H9 (cell line): ENCODE measurements at places on chromosomes 7 and 10. TPM values are rescaled to one million over a fixed set of nuclear protein-coding genes. Genes with fewer than 3 reads are reported as not detected.

PRLHR gene
- total RNA-seq = not detected in 2 replicates

FGF8 gene
- 14.3 and 20.2 TPM in 2 replicates for total RNA-seq

CRHR2 gene
- total RNA-seq = 0.07 and 0.13 TPM in 2 replicates

NKX1-2 gene
- 14.9 and 15.3 TPM in 2 replicates for total RNA-seq

ALOX5 gene
- total RNA-seq = 3.2 and 3.7 TPM in 2 replicates

OR2A12 gene
- total RNA-seq = not detected in 2 replicates

PRRT4 gene
- total RNA-seq = 0.15 and 0.24 TPM in 2 replicates

DRGX gene
- not detected in 2 replicates for total RNA-seq

CHRM2 gene
- not detected in 2 replicates for total RNA-seq

DNA sequence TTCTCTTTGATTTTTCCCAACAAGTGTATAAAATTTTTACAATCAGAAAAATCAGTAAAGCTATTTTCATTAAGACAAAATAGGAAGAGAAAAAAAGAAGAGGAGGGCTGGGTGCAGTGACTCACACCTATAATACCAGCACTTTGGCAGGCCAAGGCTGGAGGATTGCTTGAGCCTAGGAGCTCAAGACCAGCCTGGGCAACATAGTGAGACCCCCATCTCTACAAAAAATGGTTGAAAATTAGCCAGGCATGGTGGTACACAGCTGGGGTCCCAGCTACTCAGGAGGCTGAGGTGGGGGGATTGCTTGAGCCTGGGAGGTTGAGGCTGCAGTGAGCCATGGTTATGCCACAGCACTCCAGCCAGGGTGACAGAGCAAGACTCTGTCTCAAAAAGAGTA is 172.3 kb downstream of the AKR1D1 start:
- DNase-seq = no peak

DNA sequence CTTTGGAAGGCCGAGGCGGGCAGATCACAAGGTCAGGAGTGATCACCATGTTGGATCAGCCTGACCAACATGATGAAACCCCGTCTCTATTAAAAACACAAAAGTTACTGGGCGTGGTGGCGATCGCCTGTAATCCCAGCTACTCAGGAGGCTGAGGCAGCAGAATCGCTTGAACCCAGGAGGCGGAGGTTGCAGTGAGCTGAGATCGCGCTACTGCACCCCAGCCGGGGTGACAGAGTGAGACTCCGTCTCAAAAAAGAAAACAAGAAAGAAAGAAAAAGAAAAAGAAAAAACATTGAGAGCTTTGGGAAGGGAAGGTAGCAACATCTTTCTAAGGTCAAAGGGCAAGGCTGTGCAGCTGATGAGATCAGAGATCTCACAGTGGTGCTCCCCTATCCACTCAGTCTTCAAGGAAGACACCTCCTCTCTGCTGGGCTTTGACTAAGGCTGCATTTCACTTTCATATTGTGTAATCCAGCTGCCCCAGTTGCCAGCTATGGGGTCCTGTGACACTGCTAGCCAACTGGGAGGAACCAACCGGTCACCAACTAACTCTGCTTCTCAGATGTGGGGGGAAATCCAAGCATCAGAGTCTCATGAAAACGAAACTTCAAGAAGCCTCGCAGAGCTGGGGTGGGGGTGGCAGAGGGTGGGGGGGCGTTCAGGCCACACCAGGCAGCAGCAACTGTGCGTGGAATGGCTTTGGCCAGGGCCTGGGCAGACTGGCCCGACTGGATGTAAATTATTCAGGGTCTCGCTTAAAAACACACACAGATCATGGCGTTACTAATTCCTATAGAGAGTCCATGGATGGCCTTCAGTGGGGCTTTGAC is 1.5 kb downstream of the IL15RA start:
- DNase-seq = no peak

DNA sequence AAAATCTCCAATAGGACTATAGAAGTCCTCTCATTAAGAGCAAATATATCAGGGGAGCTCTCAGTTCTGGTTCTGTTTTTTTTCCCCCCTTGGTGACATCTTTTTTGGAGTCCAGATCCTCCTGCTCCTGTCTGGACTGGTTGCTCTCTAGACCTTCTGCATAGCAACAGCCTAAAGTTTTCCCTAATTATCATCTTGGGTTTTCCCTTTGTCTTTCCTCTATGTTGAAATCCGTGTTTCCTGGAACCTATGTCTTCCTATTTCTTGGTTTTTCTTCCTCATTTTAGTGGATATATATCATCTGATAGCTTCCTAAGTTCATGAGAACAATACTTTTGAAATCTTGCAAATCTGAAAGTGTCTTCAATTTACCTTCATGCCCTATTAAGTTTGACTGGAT is 29.7 kb upstream of the MTERF1 start:
- DNase-seq = no peak

- no peak for DNase-seq
Measured at GRCh38 chr7:47394216-47394615, 187.7 kb downstream of the TNS3 start.

DNA sequence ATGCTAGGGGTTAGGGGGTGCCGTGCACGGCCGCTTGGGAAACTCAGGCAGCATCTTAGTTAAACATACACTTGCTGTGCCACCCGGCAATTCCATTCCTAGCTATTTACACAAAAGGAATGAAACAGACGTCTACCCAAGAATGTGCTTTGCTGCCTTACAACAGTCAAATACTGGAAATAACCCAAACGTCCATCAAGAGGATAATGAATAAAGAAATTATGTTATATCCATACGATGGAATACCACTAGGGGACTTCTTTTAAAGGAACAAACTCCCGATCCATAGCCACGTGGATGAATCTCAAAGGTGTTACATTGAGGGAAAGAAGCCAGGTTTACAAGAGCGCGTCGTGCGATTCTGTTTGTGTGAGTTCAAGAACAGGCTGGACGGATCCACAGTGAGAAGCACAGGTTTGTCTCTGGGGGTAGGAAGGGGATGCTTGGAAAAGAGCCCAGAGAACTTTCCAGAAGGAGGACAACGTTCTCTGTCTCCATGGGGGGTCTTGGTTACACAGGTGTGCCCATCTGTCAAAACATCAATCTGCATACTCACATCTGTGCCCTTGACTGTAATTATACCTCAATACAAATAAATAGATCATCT is 41.8 kb downstream of the STK32C start:
- DNase-seq = no peak

- DNase-seq = no peak
Measured at GRCh38 chr7:139853506-139854123, 24.6 kb downstream of the TBXAS1 start.

- no peak for DNase-seq
Measured at GRCh38 chr7:35359423-35359822, 105.5 kb upstream of the TBX20 start.

- no peak for DNase-seq
Measured at GRCh38 chr10:71035511-71036296, 147.3 kb upstream of the PCBD1 start.

DNA sequence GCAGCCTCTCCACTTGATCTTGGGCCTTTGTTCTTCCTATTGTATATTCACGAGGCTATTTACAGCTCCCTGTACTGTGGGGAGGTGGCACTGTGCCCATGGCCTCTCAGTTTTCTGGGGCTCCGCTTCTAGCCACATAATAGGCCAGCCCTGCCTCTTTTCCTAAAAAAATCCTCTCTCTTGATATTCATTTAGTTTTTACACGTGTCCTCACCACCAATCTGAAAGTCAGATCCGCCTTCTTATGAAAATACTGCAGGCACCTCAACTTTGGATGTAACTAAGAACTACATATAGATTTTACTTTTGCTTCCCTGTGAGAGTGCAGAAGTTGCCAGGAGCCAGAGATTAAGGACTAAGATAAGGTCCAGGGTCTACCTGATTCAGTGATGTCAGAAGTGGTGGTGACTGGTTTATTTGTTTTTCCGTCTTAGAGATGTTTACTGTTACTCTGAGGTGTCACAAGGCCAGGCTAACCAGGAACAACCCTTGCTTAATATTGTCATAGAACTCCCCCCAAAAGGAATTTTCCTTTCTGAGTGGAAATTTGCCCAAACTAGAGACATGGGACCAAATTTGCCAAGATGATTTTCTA is 7.8 kb downstream of the BAMBI start:
- DNase-seq = no peak

- DNase-seq = no peak
Measured at GRCh38 chr7:122248472-122248871, 56.1 kb downstream of the FEZF1 start.

GRCh38 chr10:132693676-132694075 is 92.3 kb downstream of the NKX6-2 start:
- no peak for DNase-seq

- no peak for DNase-seq
Measured at GRCh38 chr7:148615085-148615730, 24.6 kb downstream of the C7orf33 start.

DNA sequence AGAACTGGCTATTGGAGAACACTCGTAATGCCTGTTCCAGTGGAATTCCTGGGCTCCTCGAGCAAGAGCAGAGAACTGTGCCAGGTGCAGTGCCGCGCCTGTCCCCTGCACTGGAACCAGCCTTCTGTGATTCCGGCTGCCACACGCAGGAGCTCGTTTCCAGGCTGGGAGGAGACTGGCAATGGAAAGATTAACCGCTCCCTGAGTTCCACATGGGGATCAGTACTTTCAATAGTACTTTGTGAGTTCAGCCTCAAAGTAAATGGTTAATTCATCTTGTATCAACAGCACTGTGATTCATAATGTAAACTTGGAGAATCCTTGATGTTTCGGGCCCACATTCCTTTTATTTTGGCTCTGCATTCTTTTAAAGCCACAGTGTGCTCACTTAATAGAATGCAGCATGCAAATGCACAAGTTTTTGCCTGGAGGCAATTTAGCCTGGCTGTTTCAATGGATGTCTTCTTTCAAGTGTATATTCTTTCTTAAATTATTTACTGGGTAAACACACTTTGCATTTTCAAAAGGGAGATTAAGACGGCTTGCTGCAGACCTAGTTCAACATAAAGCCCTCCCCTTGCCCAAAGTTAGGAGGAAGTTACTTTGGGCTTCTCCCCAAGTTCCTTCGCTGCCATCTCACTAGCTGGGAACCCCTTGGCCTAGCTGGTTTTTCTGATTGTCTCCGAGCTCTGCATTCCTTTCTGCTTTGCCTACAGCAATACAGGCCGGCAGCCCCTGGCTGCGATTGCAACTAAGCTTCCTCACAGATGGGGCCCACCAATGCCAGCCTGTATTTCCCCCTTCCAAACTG is 138.1 kb upstream of the TCF7L2 start:
- DNase-seq = peak; percentile 85

DNA sequence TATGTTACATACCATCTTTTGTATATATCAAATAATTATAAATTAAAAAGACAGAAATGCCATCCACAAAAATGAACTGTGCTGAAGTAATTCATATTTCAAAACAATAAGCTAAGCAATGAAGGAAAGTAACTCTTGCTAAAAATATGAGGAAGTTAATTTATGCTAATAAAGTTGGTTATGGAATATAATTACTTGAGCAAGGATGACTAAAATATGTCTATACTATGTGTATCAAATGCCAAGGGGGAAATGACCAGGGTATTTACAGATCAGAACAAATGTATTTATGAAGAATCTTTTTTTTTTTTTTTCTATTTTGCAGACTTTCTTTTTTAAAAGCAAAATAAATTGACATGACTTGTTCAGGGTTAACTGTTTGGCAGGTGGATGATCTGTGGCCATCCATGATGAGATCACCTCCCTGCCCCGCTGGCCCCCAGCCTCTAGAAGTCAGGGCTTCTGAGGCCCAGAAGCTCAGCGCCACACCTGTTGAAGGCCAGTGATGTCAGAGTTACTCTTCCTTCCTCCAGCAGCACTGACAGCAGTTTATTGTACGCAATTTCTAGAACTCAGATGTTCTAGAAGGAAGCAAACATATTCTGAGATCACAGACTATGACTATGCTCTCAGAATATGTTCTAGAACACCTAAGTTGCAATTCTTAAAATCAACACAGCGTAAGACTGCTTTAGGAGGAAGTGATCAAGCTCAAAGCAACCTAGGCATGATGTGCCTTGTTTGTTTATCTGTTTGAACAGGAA is 196.1 kb upstream of the KLF14 start:
- no peak for DNase-seq

DNA sequence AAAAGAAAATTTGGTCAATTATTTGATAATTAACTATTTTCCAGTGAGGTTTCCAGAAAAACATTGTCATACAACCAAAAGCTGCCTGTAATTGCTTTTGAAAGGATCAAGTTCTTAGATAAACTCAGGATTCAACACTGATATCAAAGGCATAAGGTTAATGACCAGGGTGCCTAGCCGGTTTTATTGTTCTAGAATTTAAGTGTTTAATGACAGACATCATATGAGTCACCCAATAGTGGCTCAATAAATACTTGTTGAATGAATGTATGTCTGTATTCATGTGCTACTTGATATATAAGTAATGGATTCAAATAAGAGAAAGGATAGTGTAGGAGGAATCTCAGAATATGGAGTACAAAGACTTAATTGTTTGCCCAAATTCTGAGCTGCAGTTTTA is 196.1 kb upstream of the LRGUK start:
- DNase-seq = no peak

DNA sequence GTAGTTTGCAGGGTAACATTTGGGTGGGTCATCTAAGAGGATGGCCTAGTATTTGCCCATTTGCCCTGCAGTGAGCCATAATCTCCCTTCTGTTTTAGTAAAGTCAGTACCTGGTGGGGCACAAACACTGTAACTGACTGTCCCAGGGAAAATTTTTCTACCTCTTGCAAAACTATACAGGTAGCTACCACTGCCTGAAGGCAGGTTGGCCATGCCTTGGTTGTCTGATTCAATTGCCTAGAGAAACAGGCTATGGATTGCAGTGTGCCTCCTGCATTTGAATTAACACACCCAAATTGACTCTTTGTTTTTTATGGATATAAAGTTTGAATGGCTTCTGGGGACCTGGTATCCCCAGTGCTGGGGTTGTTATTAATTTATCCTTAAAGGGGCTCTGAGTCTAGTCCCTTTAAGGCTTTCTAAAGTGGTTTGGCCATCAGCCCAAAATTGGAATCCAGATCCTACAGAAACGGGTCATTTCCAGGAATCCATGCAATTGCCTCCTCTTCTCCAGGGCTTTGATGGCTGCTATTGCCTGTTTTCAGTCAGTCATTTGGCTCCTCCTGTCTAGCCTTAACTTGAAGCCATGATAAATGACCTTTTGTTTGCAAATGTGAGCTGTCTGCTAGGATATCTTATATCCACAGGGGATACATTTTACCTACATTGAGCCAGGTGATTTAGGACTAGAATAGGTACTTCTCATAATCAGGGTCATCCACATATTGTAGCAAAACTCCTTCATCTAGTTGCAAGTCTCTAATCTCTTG is 89.1 kb downstream of the STRA8 start:
- no peak for DNase-seq

GRCh38 chr10:96912405-96912804 is 80.3 kb downstream of the LCOR start:
- no peak for DNase-seq

DNA sequence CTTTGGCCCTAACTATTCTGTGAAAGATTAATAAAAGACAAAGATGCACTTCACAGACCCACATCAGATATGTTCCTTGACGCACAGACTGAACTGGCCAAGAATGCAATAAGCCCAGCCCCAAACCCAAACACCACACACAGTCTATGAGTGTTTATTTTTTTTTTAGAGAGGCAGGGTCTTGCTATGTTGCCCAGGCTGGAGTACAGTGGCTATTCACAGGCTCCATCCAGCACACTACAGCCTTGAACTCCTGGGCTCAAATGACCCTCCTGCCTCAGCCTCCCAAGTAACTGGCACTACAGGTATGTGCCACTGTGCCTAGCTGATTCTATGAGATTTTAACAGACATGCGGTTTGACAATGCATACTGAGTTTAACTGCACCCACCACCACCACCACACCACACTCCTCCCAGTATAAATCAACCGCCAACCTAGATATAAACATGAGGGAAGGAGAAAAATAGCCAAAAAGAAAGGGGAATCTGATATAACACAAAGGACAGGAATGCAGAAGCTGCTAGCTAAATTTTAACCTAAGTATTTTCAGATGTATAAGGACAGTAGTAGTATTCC is 35.1 kb upstream of the SLC26A3 start:
- no peak for DNase-seq
